ENCODE measurements at places on chromosomes 11 and 22.

DNA sequence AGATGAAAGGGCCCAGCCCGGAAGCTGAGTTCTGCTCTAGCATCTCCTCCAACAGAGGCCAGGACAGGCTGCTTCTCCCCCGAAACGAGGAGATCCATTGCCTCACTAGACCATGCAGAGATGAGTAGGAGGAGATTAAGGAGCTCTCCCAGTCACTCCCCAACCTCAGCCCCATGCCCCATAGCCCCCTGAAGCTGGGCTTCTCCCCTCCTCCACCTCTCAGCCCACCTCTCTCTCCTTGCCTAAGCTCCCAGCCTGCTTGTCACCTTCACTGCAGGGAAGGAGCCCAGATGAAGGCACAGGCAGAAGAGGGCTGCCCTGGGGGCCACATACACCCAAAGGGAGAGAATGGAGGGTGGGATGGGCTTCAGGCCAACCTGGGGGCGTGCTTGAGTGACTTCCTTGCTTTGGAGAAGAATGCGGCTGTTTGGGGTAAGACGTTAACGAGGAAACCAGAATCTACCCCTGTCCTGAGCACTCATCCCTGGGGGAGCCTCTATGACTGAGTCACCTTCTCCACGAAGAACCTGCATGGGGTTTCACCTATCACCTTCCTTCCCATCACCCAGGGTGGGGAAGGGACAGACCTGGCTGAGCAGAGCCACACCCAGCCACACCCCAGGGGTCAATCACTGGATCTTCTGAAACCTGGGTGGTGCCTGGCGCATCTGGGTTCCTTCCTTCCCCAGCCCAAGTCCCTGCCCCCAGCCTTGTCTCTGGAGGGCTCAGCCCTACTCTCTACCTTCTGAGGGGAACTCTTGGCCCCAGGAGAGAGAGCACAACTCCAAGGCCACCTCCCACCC, 11.6 kb upstream of the GNAZ start:
- no peak for DNase-seq

DNA sequence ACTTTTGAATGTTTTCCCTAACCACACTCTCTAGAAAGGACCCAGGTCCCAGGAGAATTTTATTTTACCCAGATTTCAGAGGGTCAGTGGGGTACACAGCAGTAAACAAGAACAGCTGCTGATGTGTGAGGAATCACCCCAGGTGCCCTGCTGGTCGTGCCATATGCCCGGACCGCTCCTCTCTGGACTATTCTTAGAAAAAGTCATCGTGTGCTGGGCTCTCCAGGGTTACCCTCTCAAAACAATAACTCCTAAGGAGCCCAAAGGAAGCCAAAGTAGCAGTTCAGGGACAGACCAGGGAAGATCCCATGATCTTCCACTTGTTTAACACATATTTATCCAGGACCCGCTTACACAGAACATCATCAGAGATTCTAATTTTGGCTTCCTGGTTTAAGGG, 29.7 kb downstream of the LRP4 start:
- no peak for DNase-seq

DNA sequence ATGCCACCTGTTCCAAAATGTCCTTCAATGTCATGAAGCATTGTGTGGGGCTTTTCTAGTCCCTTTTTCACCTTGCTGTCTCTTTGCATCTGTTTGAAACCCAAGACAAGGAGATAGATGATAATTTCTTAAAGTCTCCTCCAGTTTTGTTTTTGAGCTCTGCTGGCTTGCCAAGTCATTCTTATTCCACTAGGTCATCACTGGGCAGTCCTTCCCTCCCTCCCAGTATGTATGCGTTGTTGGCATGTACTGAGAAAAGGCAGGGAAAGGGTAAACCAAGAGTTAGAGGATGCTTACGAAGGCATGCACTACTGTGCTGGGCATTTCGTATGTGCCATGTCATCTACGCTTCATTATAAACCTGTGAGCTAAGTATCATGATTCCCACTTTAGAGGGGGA, 78.6 kb downstream of the PARVA start:
- DNase-seq = no peak

DNA sequence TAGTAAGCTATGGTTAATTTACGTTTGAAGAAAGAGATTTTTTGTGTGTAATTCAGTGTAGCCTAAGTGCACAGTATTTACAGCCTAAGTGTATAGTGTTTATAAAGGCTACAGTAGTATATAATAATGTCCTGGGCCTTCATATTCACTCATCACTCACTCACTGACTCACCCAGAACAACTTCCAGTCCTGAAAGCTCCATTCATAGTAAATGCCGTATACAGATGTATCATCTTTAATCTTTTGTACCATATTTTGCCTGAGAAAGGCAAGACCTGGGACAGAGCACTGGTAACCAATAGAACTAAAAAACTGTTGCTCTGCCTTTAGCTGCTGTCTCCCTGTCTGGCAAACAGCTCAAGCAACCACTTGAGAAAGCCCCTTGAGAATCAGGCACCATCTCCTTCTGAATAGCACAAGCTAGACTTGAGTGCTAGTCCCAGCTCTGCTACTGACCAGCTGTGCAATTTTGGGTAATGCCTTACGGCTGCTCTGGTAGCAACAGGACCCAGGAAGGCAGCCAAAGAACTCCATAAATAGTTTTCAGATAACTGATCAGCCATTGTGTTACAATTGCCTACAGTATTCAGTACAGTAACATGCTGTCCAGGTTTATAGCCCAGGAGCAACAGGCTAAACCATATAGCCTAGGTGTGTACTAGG, 131.3 kb downstream of the KCNC1 start:
- DNase-seq = no peak

GRCh38 chr11:59901306-59901705, 22.7 kb downstream of the OOSP3 start:
- DNase-seq = no peak

- no peak for DNase-seq
Observed at GRCh38 chr22:24514241-24515026, 19.3 kb downstream of the UPB1 start.

DNA sequence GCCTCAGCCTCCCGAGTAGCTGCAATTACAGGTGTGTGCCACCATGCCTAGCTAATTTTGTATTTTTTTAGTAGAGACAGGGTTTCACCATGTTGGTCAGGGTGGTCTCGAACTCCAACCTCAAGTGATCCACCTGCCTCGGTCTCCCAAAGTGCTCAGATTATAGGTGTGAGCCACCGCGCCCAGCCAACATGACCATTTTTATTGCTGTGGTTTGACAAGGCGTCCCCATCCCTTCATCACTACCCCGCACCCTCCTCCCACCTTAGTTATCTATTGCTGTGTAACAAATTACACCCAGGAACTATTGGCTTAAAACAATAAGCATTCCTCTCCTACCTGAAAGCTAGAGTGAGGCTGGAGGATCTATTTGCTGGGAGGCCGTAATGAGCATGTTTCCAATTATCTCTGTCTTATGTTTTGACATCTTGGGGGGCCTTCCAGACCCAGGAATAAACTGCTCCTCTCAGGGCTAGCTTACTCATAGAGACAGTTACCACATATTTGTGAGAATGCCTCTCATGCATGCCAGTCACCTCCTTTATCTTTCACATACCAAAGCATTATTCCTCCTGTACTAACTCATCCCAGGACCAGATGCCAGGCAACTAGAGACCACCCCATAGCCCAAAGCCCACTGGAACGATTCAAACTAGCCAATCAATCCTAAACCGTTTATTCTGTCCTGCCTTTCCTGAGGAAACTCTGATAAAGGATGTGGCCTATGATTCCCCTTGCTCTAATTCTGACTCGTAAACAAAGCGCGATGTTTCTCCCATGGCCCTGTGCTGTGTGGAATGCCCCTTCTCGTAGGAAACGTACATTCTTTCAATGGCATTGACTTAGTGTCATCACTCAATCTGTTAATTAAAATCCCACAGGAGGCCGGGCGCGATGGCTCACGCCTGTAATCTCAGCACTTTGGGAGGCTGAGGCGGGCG, 19.4 kb downstream of the SNU13 start:
- no peak for DNase-seq

GRCh38 chr11:37504921-37505320, 906.9 kb upstream of the RAG2 start:
- DNase-seq = no peak

DNA sequence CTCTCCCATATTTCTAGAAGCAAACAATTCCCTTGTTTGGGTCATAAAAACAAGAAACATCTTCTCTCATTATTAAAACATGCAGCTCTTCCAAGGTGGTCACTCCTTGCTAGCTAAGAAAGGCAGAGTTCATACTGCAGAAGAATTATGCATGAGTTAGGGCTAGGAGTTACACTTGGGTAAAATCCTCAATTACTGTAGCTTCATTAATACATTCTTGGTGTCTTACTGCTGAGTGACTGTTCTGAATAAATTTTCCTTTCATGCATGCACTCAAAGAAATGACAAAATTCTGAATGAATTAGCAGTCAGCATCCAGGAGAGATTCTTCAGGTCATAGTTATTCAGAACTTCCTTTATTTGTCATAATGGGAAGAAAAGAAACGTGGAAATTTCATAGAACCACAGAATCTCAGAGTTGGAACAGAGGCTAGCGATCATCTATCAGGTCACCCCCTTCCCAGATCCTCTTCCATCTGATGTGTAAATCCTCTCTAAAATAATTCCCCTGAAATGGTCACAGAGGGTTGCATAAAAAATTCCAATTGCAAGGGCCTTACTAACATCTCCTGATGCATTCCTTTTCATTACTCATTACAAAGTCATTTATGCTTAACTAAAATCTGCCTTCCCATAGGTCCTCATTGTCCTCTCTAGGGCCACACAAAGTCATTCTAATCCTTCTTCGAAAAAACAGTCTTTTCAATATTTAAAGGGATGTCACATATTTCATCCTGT, 771.5 kb downstream of the DLG2 start:
- DNase-seq = no peak

GRCh38 chr11:82682003-82682751, 51.5 kb downstream of the FAM181B start:
- DNase-seq = no peak

- no peak for DNase-seq
Observed at GRCh38 chr11:328012-328411, 7.4 kb upstream of the IFITM3 start.

DNA sequence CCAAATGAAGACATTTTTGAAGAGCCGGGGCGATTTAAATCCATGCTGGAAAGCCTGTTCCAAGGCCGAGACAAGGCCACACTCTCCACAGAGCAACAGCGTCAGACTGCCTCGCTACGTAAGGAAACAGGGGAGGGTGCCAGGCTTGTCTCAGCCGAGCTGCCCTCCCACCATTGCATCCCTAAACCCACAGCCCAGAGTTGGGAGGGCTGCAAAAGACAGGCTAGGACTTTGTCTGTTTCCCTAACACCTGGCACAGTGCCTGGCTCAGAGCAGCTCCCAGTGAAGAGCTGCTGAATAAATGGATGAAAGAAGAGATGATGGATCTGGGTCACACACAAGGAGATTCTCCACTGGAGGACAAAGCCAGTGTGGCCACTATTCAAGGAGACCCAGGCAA, 51.3 kb upstream of the SCUBE2 start:
- no peak for DNase-seq

DNA sequence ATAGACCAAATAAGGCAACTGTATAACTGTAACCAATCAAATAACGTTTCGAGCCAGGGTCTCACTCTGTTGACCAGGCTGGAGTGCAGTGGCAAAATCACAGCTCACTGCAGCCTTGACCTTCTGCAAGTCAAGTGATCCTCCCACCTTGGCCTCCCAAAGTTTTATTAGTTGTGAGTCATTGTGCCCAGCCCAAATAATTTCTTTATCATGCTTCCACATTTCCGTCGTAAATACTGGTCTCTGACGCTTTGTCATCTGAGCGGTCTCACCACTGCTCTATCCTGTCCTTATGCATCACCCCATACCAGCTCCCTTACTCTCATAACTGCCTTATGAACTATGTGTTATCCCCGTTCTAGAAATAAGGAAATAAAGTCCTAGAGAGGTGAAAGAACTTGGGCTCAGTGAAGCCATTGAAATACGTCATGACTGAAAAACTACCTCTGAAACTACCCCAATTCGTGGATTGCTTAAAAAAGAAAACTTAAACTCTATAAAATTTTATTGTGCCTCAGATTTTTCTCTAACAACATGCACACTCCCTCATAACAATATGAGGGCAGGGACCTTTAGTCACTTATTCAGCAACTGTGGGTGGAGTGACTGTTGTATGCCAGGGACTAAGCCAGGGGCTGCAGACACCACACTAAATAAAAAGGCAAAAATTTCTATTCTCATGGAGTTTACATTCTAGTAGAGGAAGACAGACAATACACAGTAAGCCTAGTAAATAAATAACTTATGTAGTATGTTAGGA, 15.8 kb upstream of the RTN4RL2 start:
- DNase-seq = no peak

DNA sequence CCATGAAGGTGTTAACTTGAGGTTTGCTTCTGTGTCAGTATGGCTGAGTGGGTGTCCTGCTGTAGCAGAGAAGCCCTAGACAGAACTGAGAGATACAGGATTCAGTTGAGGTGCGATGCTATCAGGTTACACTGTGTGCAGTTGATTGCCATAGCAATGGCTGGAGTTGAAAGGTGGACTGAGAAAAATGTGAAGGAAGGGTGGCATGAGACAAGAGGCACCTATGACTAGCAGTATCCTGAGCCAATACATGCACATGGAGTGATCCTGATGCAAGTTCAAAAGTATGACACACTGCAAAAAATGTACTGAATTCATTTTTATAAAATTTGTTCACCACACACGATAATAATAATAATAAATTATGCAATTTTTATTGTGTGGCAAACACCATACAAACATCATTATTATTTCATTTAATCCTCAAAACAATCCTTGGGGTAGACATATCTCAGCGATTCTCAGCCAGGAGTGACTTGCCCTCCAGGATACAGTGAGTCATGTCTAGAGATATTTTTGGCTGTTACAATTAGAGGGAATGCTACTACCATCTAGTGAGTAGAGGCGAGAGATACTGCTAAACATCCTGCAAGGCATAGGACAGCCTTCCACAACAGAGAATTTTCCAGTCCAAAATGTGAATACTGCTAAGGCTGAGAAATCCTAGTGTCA, 3.9 kb upstream of the PIWIL4 start:
- DNase-seq = no peak

GRCh38 chr11:7892059-7892699, 38.9 kb downstream of the OR10A6 start:
- DNase-seq = no peak

DNA sequence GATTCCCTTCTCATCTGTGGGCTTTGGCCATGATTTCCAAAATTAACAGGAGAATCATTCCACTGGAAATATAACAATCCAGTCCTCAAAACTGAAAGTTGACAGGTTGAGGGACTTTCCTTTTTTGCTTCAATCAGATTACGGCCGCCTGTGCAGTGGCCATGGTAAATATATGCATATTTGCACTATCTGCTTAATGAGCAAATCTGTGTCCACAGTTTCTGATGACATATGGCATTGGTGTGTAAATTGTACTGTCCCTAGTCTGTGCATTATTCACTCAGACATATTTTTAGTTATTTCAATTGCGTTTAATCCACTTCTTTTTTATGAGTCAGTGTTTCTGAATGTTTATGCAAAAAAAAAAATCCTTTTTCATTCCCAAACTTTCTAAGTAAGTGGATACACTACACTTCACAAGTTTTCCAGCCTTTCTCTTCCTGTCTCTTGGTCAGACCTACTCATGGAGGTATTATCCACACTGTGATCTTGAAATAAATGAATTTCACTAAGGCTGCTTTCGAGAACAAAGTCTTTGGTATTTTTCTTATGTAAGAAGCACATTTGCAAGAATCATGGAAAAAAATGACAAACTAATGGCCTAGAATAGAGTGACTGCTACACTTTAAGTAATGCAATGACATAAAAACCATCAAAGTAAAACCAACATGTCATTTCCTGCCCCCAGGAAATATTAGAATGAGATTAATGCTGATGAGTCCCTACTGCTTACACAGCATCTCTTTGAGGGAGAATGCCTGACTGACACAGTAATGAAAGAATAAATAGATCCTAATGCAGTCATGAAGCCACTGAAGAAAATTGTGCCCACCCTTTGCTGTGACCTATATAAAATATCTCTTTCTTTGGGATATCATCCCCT, 76.4 kb upstream of the MTNR1B start:
- no peak for DNase-seq
